Stomach (tissue), 19 donors: ENCODE measurements at places on chromosomes 2 and 18.

- DNase-seq: no peak
Observed at GRCh38 chr2:236623816-236624215, 54.2 kb downstream of the ACKR3 start.

DNA sequence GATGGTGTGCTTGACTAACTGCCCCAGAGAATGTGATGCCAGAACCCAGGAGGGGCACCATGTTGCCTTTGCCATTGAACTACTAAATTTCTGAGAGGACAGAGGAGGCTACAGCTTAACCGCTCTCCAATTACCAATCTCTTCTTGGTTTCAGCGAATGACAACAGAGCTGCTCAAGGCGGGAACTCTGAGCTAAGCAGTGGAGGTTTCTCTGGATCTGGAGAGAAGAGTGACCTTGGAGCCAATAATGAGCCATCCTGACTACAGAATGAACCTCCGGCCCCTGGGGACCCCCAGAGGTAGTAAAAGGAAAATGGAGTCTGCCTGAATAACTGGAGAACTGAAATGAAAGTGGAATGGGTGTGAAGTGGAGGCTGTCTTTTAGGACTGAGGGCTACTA is 53.2 kb downstream of the DIS3L2 start:
- no peak for DNase-seq

GRCh38 chr2:3126911-3127621 is 250.6 kb downstream of the EIPR1 start:
- DNase-seq: peak; percentile 40

GRCh38 chr18:69980982-69981804 is 33.5 kb upstream of the CD226 start:
- DNase-seq: no peak

DNA sequence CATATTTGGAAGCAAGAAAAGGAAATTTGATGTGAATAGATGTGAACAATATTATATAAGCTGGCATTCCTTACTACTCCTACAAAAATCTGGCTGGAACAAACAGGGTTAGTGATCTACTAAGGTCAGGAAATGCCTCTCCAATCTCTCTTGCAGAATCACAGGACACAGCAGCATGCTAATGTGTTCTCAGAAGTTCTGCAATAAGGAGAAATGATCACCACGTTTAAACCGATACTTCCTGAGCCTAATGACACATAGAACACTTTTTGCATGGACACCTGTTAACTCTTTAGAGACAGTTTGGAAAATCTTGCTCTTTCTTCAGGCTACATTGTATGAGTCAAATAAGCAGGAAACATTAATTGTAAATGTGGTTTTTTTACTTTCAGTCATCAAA is 89.6 kb upstream of the MAP3K20 start:
- no peak for DNase-seq

DNA sequence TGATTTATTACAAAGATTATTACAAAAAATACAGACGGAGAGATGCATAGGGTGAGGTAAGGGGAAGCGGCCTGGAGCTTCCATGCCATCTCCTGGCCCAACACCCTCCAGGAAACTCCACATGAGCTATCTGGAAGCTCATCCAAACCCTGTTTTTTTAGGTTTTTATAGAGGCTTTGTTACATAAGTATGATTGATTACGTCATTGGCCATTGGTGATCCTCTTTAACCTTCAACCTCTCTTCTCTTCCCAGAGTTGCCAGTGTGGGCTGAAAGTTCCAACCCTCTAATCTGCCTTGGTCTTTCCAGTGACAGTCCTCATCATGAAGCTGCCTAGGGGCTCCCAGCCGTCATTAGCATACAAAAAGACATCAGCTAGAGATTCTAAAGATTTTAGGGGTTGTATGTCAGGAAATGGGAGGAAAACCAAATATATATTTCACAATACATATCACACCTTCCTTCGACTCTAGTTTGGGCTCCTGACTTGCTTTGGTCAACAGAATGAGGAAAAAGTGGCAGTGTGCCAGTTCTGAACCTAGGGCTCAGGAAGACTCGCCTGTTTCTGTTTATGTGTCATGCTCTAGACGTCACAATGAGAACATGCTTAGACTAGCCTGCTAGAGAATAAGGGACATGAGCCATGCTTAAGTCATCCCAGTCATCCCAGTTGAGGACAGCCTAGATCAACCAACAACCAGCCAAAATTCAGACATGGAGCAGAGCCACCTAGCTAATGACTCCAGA is 54.1 kb downstream of the ETAA1 start:
- DNase-seq: peak; percentile 57

GRCh38 chr2:119123389-119123788 is 35.2 kb downstream of the C1QL2 start:
- no peak for DNase-seq

- no peak for DNase-seq
Observed at GRCh38 chr2:157441072-157441454, 2.8 kb downstream of the CYTIP start.

DNA sequence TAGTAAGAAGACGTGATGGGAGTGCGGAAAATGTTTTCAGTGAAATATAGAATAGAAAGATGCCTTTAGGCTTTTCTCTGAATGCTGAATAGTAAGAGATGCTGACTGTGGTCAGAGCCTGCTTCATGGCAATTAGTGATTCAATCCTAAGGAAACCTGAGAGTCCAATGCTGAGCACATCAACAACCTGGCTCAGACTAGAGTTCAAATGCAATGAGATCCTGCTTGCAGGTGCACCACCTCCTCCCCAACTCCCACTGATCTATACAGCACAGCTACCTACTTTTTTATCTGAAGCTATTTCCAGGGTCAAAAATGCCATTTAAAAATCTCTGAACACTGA is 65.4 kb downstream of the AAK1 start:
- DNase-seq: no peak

DNA sequence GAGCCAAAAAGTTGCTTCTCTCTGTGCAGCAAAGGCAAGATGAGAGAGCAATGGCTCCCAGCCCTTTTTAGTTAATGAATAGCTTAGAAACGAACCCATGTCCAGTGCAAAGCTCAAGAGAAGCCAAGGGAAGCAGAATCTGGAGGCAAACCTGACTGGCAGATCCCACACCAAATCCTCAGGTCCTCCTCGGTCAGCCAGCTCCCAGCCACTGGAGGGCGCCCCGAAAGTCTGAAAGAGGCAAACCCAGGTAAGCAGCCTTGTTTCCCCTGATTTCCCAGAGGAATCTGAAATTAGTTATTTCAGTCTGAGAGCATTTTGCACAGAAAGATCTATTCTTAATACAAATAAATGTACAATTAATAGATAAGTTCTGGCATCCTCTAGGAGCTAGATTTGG is 71.3 kb upstream of the PID1 start:
- DNase-seq: peak; percentile 29

DNA sequence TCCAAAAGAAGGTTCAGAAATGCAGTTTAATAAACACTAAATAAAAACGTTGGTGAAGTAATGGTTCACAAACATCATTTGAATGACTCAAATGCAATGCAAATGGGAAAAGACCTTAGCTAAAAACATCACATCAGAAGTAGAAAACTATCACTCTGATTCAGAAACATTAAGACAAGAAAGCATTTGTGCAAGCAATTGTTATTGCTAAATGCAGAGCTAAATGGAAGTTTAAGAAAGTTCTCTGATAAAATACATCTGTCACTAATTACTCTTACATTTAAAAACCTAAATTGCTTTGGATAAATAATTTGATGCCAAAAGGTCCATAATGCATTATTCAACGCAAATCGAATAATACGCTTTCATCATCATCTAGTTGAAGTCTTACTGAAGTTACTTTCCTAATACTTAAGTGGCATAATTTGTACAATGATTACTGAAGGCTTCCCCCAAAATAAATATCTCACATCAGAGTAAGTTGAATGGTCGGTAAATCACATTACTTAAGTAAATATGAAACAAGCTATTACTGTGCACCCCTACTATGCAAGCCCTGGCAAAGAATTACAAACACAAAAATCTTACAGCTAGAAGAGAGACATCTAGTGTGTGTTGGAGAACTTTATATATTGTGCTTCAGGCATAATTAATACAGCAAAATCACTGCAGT is 105.7 kb upstream of the KCTD1 start:
- DNase-seq: no peak

GRCh38 chr2:12498704-12499103 is 218.0 kb upstream of the TRIB2 start:
- no peak for DNase-seq

DNA sequence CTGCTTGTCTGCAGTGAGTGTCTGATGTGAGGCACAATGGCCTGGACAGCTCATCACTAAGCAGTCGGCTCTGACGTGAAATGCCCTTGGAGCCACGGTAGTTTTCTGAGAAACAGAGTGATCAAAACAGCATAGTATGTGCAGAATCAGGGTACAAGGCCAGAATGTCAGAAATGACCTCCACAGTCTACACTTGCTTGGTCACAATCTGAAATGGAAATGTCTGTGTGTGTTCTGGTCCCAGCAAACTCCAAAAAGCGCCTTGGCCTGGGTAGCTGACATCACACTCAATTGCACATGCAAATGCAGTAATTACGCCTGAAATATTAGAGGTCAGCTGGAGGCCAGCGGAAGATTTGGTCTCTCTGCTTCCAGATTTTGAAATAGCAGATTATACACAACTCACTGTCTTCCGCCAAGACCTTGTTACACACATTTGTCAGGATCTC is 95.4 kb downstream of the CTAGE1 start:
- peak; percentile 75 for DNase-seq

DNA sequence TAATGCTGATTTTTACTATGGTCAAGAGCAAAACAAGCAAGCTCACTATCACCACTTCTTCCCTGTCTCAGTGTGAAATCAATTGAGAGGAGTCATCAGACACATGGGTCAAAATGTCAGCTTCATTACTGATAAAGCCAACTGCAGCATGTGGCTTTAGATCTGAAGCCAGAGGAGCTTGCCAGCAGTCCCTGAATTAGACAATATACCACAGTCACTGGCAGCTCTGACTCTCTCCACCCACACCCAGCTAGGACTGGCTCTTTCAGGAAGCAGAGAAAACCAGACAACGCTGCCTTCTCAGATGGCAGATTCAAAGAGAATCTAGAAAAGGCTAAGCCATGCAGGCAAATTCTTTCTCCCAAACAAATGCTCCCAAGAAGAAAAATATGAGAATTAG is 20.0 kb upstream of the ASB18 start:
- no peak for DNase-seq

- no peak for DNase-seq
Observed at GRCh38 chr2:122539920-122540319, 784.5 kb downstream of the TSN start.

DNA sequence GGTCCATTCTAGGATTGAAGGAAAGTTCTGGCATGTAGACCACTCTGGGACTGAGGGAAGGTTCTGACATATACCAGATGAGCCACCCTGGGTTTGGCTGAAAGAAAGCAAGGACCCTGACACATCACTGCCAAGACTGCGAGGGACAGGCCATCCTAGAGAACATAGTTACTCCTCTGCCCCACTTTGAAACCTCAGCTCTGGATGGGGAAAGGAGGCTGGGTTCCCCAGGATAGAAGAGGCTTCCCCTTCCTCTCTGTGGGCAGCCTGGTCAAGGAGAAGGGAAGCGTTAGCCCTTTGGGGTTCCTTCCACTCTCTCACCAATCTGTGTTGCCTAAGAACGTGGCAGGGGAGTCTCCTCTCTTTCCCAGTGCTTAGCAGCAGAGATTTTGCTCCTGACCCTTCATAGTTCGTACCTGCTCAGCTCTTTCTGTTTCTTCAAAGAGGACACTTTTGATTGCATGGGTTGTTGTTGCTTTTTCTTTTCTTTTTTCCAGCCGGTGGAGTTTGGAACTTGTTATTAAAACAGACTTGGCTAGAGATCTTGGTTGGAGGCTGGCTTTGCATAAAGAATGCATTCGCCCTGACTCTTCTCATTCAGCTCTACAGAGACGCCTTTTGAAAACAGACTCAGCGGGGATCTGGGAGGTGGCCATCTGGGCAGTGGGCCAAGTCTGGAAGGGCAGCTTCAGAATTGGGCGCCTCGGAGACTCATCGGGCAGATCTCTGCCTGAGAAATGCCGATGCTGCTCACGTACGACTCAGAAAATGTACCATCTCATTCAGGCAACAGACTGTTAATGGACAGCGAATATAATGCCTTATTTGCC is 166.1 kb downstream of the CLIP4 start:
- DNase-seq: peak; percentile 30

DNA sequence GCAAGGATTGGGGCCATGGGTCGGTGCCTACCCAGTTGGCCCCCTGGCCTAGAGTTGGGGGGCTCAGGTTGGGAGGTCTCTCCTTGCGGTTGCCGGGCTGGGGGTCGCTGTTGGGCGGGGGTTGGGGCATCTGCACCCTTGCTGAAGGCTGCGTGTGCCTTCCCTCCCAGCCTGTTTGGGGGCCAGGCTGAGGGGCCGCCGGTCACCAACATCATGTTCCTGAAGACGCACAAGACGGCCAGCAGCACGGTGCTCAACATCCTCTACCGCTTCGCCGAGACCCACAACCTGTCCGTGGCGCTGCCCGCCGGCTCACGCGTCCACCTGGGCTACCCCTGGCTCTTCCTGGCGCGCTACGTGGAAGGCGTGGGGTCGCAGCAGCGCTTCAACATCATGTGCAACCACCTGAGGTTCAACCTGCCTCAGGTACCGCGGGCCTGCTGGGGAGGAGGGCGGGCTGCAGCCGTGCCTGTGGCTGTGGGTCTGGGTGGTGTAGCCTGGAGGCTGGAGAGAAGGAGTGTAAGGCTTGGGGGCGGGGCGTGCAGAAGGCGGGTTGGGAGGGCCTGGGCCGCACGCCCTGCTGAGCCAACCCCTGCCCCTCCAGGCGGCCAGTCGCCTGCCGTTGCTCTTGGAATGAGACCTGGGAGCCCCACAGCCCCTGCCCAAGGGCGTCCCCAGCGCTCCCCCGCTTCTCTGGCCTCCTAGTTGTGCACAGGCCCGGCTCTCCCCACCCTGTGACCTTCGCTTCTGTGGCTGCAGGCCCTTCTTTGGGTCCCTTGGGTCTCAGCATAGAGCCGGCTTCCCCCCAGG is 7.2 kb upstream of the NEU4 start:
- no peak for DNase-seq
